Activated CD4-positive, alpha-beta T cell treated with anti-CD3 and anti-CD28 coated beads, Interleukin-2, amount 50 U/mL, for 4 hours (primary cell): ENCODE measurements at places on chromosomes 7 and 10.

DNA sequence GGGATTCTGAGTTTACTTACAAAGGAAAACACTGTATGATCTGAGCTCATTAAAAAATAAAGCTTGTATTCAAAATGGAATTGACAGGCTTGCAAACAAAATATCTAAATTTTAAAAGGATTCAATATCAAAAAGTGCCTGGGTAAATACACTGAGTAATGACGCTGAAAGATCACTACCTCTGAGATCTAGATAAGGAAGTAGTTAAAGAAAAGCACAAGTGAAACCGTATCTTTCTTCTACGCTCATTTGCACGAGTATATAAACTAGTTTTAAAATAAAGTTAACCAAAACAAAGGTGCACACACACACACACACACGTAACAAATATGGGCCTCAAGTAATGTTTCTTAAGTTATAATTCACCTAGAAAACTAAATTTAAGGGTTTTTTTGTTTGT lies 93.4 kb downstream of the SNX13 start:
- DNase-seq: no peak

- DNase-seq: no peak
These were observed 35.6 kb downstream of the MKX start for GRCh38 chr10:27710014-27710413.

GRCh38 chr10:20247891-20248708 lies 431.9 kb downstream of the PLXDC2 start:
- no peak for DNase-seq

DNA sequence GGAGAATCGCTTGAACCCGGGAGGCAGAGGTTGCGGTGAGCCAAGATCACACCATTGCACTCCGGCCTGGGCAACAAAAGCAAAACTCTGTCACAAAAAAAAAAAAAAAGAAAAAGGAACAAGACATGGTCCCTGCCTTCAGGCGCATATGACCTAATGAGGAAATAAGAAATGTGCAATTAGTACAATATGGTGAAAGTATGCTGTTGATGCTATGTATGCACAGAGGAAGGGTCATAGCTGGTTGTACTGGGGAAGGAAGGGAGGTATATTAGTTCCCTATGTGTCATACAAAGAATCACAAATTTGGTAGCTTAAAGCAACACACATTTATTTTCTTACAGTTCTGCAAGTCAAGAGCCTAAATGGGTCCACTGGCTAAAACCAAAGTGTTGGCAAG lies 97.8 kb upstream of the MPP7 start:
- DNase-seq: no peak
